ENCODE measurements at places on chromosomes 6 and 20.

DNA sequence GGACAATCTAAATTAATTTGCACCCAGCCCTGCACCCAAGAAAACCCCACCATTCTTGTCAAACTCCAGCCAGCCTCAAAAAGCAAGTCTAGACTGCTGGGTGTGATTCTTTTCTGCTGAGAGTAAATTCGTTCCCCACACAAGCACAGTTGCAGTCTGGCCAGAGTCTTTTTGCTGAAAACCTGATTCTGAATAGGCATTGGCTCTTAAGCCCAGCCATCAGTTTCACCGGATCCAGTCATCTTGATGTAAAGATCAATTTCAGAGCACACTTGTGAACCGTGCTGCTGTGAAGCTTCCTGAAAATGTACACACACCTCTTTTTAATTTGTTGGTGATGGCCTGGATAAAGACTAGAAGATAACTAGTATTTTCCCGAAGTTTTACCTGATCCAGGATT lies 159.4 kb upstream of the GGTLC1 start:
- no peak for DNase-seq

DNA sequence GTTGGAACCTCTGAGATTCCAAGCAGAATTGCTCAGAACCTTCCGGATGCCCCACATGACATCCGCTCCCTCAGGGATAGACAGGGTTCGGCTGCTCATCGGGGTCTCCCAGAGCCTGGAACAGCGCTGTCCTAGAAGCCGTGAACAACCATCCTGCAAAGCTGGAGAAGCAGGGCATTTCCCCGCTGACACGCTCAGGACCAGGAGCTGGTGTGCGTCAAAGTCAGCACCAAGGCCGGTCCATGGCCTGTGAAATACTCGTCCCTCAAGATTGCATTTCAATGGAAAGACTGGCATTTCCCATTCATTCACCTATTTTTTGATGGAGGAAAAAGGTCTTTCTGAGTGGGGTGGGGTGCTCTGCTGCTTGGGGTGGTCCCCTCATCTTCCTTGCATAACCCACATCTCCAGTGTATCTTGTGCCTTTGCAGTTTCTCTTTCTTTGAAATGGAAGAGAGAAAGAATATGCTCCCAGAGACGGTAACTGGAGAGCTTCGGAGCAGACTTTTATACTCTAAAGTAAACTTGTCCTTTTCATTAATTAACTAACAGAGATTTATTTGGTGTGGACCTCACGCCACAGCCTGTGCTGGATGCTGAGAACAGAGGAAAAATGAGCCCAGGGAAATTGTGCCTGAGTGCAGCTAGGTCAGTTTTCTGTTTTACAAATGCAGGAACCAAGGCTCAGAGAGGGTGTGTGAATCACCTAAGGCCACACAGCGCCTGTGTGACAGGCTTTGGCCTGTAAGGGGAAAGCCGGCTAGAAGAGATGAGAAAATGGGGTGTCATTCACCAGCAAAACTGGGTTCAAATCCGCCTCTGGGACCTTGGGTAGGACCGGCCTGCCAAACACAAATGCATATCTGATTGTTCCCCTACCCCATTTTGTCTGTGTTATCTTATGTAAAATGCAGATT lies 52.4 kb downstream of the RBM38 start:
- no peak for DNase-seq

DNA sequence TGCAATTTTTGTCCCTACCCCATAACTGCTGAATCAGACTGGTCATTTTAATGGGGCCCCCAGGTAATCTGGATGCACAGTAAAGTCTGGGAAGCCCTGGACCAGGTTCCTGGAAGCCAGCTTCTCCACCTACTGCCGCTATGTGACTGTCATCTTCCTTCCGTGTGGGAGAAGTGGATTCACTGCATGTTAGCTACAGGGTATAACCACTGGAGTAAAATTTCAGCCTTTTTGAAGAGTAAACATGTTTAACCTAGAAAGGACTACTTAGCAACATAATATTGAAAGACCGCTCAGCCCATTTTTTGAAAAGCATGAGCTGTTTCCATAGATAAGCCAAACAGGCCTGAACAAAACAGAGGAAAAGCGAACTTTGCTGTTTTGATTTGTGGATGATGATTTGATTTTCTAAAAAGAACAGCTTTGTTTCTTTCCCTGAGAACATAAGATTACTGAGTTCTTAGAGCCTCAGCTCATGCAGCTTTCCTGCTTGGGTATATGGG lies 208.1 kb downstream of the PLCB4 start:
- no peak for DNase-seq

- DNase-seq: no peak
Observed at GRCh38 chr6:80793411-80793810, 686.9 kb downstream of the BCKDHB start.

GRCh38 chr6:32655203-32655710 lies 11.2 kb downstream of the HLA-DQB1 start:
- no peak for DNase-seq

DNA sequence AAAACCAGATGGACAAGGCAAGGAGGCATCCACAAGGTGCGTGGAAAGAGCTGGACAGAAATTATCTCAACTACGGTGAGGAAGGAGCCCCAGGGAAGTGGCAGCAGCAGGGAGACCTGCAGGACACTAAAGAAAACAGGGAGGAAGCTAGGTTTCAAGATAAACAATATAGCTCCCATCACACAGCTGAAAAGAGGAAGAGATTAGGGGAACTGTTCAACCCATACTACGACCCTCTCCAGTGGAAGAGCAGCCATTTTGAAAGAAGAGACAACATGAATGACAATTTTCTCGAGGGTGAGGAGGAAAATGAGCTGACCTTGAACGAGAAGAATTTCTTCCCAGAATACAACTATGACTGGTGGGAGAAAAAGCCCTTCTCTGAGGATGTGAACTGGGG lies 26.8 kb downstream of the TRMT6 start:
- DNase-seq: no peak

DNA sequence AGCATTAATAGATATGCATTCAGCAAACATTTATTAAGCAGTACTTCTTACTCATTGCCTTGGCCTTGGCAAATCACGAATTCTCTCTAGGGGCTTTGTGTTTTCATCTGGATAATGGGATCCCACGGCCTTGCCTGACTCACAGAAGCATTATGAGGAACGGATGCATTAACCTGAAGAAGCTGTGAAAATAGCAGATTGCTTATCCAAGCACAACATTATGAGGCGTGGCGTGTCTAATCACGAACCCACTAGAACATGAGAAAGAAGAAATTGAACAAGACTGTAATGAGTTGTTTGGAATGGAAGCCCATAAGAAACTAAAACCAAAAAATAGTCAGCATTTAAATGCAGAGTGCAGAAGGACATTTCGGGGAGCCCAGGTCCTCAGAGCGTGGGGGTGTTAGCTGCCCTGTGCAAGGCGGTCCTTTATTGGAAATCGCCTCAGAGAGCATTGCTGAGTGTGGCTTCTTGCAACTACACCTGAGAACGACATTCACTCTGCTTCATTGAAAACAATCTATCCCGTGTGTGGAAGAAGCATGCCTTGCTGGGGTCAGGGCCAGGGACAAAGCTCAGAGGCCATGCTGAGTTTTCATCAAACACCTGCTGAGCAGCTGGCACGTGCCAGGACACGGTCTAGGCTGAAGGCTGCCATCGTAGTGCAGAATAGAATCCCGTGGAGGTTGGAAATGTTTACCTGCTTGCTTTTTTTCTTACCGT lies 179.9 kb downstream of the ZDHHC14 start:
- no peak for DNase-seq

DNA sequence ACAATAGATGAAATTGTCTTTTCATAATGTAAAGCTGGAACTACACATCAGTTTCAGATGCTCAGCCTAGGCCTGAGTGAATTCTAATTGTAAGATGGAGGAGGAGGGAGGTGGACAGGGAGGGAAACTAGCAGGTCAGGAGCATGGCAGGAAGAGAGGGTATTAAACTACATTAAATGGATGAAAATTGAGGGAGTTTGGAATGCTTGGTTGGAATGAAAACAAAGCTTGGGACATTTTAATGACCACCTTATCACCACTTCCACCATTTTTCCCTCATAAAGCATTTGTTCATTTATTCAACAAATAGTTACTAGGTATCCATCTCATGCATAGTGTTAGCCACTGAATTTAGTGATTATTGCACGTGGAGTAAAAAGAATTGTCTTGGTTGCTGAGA lies 65.0 kb downstream of the KIZ start:
- DNase-seq: no peak

GRCh38 chr20:54237116-54237943 lies 29.4 kb downstream of the PFDN4 start:
- no peak for DNase-seq

DNA sequence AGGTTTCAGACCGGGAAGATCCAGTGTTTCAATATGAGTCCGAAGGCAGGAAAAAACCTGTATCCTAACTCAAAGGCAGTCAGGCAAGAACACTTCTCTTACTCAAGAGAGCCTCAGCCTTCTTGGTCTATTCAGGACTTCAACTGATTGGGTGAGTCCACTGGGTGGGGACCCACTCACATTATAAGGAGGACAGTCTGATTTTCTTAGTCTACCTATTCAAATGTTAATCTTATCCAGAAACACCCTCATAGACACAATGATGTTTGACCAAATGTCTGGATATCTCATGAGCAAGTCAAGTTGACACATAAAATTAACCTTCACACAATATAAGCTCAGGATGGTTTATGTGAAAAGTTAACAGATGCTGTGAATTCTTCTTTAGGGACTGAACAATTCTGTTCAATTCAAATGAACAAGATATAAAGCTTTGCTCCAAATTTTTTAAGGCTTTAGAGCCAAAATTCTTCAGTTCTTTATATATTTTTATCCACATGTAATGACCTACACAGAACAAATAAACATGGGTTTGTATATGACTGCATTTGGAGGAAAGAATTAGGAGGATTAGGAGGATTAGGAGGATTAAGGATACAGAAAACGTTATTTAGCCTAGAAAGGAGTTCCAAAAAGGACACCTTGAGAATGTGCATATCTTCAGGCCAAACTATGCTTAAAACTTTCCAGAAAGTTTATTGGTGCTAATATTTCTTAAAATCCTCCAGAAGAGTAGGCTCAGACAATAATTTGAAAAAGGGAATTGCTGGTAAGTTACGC lies 35.3 kb upstream of the LAMA2 start:
- no peak for DNase-seq

DNA sequence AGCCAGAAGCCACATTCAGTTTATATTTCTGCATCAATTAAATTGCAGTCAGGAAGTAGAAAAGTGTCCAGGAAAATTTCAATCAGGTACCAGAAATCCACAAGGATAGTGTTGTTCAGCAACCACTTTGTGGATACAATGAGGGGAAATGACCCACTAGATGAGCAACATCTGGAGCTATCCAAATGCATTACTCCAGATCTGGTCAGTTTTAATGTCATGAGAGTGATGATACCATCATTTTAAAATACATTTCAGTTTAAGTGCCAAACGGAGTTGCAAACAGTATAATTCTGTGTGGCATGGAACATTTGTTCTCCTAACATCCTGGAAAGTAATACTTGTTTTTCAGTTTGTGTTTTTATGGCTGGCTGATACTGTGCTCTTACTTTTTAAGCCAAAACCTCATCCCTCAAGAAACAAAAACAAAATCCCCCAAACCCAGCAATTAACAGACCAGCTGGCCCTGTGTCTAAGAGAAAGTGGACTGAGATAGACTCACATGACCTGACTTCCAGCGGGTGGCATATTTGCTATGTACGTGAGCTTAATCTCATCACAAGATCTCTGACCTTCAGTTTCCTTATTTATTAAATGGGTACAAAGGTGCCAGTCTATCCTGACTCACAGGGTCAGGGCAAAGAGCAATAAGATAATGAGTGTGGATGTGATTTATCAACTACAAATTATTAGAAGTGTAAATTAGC lies 58.8 kb upstream of the CNKSR3 start:
- DNase-seq: no peak

DNA sequence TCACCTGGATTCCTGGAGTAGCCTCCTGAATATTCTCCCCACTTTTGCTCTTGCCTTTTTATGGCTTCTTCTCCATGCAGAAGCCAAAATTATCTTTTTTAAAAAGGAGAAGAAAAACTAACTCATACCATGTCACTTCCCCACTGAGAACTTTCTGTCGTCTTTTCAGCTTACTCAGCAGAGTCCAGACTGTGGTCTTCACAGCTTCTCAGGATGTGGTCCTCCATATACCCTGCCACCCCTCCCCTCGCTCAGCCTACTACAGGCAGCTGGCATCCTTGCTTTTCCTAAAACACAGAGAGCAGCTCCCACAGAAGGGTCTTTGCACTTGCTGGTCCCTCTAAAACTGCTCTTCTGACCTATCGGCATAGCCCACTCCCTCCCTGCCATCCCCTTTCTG lies 89.4 kb upstream of the ISM1 start:
- no peak for DNase-seq

- DNase-seq: no peak
Observed at GRCh38 chr20:62999580-62999979, 7.2 kb downstream of the BHLHE23 start.

- DNase-seq: no peak
Observed at GRCh38 chr6:21536280-21536766, 57.2 kb upstream of the SOX4 start.

DNA sequence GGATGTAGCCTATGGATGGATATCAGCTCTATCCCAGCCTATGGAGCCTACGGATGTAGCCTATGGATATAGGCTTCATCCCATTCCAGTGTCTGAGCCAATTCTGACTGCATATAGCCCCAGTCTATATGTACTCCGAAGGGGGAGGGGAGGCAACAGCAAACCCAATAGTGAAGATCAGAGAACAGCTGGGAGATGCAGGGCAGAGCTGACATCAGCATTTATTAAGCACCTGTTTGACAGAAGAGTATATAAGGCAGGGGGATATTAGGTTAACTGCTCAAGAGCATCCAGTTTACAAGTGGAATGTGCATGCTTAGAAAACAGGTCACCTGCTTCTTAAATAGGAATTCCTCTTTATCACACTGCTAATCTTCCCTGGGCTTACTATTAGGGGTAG lies 85.2 kb downstream of the TNFAIP3 start:
- no peak for DNase-seq

DNA sequence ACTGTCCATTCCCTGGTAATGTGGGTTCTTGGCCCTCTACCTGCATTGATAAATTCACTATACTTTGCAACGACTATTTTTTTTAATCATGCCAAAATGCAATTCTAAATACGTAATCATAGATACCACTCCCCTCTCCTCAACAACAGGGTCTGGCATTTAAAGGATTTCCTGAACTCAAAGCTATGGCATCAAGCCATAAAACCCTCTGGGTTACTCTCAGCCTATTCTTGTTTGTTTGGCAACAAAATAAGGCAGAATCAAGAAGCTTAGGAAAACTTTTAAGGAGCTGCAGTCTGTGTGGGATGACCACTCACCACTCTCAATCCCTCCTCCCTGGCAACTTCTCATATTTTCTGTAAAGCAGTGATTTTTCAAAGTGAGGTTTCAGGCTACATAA lies 669.9 kb upstream of the ID4 start:
- DNase-seq: no peak

- DNase-seq: no peak
Observed at GRCh38 chr20:2559279-2559626, 22.9 kb downstream of the TMC2 start.
